ENCODE measurements at places on chromosomes 7 and 10.
A peak's percentile ranks its signal among the peaks of the same experiment; 100 is the strongest.

DNA sequence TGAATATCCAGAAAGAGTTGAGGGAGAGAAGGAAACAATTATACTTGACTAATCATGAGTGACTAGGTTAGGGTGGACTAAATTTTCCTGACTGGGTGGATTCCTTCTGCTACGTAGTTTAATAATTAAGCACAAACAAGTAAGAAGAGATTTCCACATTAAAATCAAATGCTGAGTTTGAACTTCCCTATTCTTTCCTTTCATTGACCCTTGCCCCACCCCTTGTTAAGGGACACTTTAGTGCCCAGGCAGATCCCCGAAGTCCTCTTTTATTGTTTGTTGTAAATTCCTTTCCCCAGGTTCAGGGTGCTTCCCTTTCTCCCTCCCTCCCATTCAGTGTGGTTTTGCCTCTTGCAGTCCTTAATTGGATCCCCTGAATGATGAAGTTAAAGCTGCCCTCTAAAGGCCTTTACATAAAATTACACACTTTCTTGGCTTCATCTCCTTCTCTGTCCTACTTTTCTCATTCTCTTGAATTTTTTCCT is 8.8 kb upstream of the SPAM1 start:
- no peak for DNase-seq

- no peak for DNase-seq
These were observed 31.7 kb downstream of the MAGI2 start for GRCh38 chr7:79421751-79422150.

GRCh38 chr7:11648101-11648500 is 183.9 kb downstream of the THSD7A start:
- DNase-seq, result no peak

DNA sequence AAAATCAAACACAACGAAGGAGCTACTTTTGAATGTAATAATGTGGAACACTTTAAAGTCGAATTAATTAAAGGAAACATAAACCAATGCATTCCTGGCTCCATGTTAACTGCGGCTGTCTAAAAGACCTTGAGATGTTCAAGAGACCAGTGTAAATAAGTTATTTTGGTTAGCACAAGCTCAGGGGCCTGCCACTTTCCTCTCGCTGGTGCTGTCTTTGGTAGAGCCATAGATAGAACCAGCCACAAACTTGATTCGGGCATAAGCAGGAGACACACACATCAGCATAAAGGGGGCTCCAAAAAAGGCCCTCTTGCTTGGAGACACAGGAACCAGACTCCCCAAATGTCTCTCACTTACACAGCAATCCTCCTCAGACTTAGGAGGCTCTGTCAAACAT is 121.6 kb upstream of the TBX20 start:
- no peak for DNase-seq

GRCh38 chr7:38880454-38880853 is 28.5 kb downstream of the VPS41 start:
- DNase-seq, result no peak

GRCh38 chr7:148722340-148723165 is 23.9 kb downstream of the CUL1 start:
- peak; percentile 83 for DNase-seq

- DNase-seq, result peak; percentile 54
These were observed 149.2 kb upstream of the GHITM start for GRCh38 chr10:83990126-83990525.

- DNase-seq, result no peak
These were observed 2.8 kb downstream of the TRAPPC14 start for GRCh38 chr7:100155553-100156317.

DNA sequence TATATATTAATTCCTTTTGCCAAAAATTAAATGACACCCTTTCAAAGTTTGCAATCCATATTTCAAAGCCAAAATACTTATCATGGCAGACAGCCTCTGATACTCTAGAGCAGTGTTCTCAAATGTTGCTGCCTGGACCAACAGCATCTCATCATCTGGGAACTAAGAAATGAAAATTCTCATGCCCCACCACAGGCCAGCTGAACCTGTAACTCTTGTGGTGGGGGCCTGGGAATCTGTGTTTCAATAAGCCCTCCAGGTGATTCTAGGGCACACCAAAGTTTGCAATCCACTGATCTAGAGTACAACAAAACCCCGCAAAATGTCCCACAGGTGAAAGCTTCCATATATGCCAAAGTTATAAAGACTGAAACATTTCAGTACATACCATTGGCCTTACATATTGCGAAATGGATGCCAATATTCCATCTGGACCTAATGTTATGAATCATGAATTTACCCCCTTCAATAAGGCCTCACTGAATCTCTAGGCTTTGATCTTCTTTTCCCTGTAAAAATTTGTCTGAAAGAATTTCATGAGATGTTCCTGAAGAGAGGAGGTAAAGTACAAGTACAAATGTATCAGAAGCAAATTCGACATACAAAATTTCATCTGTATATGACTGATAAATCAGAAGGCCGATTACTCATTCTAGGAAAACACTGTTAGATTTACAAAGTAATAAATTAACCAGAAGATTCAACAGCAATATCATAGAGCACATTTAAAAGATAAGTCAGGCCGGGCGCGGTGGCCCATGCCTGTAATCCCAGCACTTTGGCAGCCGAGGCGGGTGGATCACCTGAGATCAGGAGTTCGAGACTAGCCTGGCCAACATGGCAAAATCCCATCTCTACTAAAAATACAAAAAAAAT is 25.3 kb upstream of the EPC1 start:
- DNase-seq, result no peak

DNA sequence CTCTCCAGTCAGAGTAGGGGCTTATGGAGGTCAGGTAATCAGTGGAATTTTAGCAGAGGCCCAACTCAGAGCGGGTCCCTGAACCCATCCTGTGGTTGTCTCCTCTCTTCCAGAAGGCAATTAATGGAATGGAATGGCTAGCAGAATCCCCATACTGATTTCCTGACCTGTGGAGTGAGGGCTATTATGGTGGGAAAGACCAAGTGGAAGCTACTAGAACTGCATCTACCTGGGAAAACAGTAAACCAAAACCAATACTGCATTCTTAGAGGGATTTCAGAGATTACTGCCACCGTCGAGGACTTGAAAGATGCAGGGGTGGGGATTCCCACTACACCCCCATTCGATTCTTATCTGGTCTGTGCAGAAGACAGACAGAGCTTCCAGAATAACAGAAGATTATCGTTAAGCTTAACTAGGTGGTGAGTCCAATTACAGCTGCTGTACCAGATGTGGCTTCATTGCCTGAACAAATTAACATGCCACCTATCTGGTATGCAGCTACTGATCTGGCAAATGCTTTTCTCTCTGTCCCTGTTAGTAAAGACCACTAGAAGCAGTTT is 73.2 kb downstream of the LMBR1 start:
- no peak for DNase-seq

- no peak for DNase-seq
These were observed 526.5 kb downstream of the PARD3 start for GRCh38 chr10:34288634-34289033.

- DNase-seq, result no peak
These were observed 54.7 kb downstream of the SYPL1 start for GRCh38 chr7:106057204-106057961.

- no peak for DNase-seq
These were observed 145.3 kb downstream of the NOC3L start for GRCh38 chr10:94217411-94217810.

DNA sequence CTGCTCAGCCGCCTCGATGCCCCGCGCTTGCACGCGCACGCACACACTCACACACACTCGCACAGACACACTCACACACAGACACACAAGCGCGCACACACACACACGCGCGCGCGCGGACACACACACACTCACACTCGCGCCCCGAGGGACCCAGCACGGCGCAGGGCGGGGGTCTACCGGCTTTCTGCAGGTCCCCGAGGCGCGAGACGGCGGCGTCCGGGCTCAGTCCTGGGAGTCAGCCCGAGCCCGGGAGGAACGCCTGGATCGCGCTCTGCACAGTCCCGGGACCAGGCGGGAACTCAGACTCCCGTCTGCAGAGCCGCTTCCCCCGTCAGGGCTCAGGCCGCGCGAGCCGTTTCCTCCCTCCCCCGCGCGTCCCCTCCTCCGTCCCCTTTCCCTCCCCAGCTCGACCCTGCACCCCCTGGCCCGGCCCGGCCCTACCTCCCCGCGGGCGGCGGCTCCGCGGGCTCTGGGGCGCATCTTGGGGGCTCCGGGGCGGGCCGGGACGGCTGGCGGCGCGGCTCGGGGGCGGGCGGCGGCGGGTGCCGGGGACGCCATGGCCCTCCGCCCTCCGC is 464 bp downstream of the DENND2A start:
- no peak for DNase-seq

DNA sequence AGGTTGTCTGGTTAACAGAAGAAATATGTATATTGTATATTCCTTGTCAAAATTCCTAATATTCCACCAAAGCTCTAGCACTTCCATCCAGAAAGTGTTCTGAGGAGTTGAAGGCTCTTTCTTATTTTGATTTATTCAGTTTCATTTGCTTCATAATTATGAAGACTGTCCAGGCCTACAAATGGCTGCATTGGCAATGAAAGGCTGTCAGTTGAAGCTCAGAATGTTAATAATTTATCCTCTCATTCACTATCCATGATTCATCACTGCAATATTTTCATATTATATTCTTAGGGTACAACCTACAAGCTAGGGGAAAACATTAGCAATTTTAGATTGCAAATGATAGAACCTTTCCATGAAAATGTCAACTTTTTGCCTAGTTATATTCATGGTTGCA is 57.3 kb downstream of the ARID5B start:
- DNase-seq, result no peak

All from RPMI8226 (cell line).